ENCODE measurements at places on chromosomes 5 and 9.
A peak's percentile ranks its signal among the peaks of the same experiment; 100 is the strongest.

GRCh38 chr5:14463629-14464028 is 118.0 kb upstream of the OTULINL start:
- no peak for DNase-seq

DNA sequence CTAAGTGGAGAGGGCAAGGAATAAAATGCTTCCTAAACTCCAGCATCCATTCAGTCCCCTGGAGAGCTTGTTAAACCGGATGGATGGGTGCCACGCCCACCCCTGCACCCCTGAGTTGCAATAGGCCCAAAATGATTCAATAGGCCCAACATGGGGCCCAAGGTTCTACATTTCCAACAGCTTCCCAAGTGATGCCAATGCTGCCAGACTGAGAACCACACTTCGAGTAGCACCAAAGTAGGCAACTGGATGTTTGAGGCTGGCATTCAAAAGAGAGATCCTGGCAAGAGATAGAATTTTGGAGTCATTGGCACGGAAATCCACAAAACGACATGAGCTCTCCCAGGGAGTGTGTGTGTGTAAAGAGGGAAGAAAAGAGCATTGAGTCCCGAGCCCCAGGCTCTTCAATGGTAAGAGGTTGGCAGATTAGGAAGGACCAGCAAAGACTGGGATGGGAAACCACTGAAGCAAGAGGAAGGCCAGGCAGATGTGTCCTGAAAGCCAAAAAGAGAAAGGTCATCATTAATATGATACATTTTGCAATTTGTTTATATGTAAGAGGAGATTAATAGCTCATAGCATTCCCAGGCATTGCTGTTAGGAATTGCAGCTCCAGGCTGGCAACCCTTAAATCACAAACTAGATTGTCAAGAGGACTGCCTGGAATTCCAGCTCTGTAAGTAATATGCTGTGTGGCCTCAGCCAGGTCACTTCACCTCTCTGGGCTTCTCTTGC is 130.6 kb downstream of the KCNIP1 start:
- DNase-seq, result no peak

DNA sequence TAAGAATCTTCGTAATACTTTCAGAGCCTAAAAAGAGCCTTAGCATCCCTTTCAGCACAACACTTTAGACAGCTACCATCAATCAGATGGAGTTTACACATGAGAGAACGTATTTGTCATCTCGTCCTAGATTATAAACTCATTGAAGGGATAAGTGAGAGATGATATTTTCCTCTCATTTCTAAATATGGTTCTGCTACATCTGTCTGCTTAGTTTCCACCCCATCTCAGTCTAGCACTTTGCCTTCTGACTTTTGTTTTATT is 208.4 kb upstream of the CD180 start:
- no peak for DNase-seq

DNA sequence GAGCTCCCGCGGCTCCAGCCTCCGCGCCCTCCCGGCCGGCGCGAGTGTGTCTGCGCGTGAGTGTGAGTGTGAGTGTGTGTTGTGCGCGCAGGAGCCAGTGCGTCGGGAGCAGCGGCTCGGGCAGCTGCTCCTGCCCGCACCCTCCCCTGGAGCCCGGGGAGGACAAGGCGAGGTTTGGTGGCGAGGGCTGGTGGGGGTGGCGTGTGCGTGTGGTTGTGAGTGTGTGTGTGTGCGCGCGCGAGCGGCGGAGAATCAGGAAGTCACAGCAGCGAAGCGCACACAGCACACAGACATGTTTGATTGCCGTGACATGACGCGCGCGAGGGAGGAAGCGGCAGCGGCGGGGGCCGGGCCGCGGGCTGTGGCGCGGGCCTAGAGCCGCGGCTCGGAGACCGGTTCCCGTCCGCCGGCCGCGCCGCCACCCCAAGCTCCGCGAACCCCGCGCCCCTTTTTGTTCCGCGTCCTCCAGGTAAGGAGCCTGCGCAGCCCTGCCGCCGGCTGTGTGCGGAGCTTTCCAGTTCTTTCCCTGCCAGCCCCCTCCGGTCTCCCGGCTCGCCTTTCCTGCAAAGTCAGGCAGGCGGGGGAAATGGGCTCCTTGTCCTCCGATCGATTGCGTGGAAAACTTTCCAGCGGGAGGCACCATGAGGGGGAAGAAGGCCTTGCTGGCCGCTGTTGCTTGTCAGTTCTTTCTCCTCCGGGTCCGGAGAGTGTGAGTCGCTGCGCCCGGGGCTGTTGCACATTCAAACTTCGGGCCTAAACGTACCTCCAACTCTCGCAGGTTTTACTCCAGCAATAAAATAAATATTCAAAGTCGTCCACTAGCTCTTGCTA is 2.4 kb downstream of the SMARCA2 start:
- DNase-seq, result peak; percentile 74

DNA sequence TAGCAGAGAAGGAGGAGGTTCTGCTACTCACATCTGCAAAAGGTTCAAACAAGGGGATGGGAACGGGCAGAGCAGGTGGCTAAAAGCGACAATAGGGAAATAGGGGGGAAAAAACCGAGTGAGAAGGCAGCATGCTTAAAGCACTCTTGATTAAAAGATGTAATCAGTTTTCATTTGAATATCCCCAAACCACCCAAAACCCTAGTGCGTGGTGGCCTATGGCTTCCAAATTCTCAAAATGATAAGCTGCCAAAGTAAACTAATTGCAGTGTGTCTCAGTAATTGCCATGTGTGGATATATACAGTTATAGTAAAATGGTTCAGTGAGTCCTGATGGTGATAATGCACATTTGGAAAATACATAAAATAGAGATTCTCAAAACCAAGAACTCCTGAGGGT is 315.2 kb upstream of the RFX3 start:
- no peak for DNase-seq

DNA sequence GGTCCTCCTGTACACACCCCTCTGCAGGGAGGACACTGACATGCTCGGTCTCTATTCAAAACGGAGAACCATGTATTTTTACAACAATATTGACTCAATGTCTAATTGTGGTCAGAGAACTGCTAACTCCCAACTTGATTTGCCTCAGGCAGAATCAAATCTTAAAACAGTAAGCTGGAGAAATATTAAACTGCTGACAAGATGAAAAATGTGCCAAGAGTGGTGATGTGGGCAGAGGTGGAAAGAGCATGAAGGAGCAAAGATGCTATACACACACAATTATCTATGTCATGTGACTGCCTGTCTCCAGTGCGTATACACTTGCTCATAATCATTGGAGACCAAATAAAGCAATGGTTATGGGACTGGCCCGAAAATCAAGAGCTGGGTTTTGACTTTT is 556.1 kb upstream of the ZNF608 start:
- no peak for DNase-seq

GRCh38 chr5:177433658-177434217 is 7.3 kb downstream of the GRK6 start:
- DNase-seq, result no peak

- DNase-seq, result no peak
Observed at GRCh38 chr9:114367772-114368569, 19.8 kb downstream of the AKNA start.

DNA sequence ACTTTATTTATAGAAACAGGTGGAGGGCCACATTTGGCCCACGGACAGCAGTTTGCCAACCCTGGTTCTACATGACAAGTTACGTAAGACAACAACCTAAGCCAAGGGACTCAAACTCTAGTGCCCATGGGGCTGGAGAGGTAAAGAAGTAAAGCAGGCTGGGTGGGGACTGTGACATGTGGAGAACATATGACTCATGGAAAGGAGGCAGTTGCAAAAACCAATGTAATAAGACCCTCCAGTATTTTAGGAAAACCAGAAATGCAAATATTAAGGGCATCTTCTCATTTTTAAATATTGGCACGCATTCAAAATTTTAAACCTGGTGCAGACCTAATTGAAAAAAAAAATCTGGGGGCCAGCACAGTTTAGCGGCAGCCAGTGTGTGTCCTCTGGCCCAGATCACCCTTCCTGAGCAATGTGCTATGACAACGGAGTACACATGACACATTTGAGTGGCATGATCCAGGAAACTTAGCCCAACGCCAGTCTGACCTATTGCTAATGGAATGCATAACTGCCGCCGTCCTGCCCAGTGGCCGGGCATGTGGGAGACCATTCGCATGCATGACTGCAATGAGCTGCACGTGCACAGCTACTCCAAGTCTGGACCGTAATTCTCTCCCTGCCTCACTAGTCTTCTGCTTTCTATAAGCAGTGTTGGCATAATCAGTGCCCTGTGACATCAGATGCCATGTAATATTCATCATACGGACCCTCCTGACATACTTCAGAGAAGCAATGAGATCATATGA is 97.2 kb downstream of the SH3TC2 start:
- DNase-seq, result no peak

GRCh38 chr5:150661086-150661485 is at the start of gene MYOZ3:
Gene MYOZ3 (plus strand): TSS chr5:150661251. CDS start chr5:150662942, 1,691 bp downstream.
- DNase-seq, result no peak

- DNase-seq, result peak; percentile 50
Observed at GRCh38 chr5:177300236-177300880, 3.2 kb downstream of the RAB24 start.

GRCh38 chr5:64502196-64502595 is 3.6 kb upstream of the RGS7BP start:
- DNase-seq, result no peak

- DNase-seq, result no peak
Observed at GRCh38 chr9:119126040-119126439, 243.2 kb downstream of the BRINP1 start.

DNA sequence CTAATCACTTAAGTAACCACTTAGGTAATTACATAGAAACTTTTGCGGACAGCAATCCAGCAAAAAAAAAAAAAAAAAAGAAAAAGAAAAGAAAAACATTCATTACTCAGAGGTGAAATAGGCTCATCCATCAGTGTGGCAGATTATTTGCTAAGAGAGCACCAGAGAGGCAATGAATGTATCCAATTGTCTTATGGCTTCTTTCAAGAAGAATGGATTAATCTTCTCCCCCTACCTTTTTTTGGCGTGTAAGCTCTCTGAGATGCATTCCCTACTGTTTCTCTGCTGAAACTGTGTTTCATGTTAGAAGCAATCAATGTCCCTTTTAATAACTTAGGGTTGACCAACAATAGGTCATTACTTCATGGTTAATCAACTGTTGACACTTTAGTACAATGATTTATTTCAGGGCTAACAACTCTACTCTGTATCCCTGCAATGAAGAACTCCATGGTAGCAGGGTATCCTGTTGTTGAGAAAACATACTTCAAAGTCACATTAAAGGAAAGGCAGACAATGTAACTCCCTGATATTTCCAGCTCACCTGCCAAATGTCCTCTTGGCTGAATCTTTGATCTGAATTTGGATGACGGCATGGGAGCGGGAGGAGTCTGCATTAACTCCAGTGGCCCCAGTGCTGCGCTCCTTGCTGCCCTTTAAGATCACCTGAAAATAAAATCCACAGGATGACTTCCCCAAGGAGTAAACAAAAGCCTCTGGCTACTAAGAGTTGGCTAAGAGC is 57.6 kb downstream of the KIF24 start:
- DNase-seq, result no peak

GRCh38 chr5:37715361-37715760 is 124.5 kb downstream of the GDNF start:
- DNase-seq, result no peak

DNA sequence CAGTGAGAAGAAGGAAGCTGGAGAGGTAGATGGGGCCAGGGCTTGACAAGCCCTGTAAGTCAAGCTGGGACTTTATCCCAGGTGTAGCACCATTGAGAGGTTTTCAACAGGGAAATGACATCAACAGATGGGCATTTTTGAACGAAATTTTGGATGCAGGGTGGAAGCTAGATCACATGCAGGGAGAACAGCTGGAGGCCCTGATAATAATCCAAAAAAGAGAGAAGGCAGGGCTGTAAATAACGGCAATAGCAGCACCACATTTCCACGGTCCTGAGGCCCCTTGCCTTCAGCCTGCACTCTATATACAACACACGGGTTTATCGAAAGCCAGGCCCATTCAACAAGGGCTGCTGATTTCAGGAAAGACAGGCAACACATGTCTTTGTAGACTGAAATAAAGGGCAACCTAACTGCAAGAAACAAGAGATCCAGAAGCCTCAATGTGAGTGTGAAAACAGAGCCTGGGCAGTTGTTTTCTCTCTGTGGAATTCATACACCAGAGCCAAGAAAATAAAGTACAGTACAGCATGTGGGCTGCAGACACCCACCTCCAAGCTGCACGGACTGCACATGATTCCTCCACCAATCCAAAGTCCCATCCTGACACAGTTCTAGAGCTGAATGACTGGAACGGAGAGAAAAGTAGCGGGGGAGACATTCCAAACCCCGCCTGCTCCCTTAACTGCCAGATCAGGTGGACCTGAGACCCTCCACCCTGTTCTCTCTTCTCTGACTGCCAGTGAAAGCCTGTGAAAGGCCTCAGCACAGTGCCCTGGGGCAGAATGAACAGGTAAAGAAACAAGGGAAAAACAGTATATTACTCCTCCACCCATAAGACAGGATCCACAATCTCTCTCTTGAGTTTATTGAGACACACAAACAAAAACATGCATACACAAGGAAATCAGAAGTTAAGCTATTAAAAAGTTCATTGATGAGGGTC is 36.3 kb downstream of the KLHL3 start:
- no peak for DNase-seq

DNA sequence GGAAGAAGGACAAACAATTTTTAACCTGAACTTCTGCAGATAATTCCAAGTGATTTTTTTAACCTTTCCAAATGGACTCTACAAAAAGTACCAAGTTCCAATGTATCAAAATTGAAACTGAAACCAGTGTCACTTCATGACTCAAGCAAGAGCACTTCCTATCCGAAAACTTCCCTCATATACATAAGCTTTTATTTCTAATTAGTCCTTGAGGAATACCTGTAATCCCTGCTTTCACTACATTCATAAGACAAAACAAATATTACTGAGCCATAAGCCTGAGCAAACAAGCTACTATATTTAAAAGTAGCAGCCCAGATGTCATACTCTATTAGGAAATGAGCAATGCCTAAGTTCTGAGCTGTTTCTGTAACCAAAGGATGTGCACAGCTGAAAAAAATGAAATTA is 224.4 kb downstream of the EBF1 start:
- DNase-seq, result no peak

GRCh38 chr5:6573651-6574101 is 59.2 kb downstream of the NSUN2 start:
- DNase-seq, result no peak

GRCh38 chr9:5459289-5459829 is 9.0 kb downstream of the CD274 start:
- no peak for DNase-seq

DNA sequence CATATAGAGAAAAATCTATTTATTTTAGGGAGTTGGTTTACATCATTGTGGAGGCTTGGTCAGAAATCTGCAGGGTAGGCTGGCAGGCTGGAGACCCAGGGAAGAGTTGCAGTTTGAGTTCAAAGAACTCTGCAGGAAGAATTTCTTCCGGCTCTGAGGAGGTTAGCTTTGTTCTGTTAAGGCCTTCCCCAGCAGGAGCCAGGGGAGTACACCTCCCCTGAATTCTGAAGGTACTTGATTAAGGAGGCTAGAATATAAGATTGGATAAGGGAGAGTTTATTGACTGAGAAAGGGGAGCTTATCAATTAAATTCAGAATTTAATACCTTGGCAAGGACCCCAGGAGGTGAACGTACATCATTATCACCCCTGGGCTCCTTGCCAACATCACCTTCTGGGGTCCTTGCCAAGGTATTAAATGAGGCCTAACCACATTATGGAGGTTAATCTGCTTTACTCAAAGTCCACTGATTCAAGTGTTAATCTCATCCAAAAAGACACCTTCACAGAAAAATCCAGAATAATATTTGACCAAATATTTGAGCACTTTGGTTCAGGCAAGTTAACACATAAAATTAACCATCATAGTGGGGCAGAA is 351.7 kb downstream of the CWC27 start:
- no peak for DNase-seq

- no peak for DNase-seq
Observed at GRCh38 chr5:29263915-29264351, 1929.6 kb upstream of the CDH6 start.

GRCh38 chr9:137435381-137435891 is 5.7 kb downstream of the ENTPD8 start:
- no peak for DNase-seq

- no peak for DNase-seq
Observed at GRCh38 chr5:105544300-105544699, 1981.7 kb upstream of the NUDT12 start.
